Activated T-helper 1 cell treated with anti-CD3 and anti-CD28 coated beads, Interleukin-12 subunit alpha, Interleukin-12 subunit beta, Interleukin-2, Interleukin-4 antibody, amounts not matched to agents 30 ng/mL and 10 ng/mL and 1 ng/mL, durations not matched to agents 14 hours and 24 hours and 36 hours (primary cell): ENCODE measurements at places on chromosomes 13 and 19.

- H3K4me1 ChIP-seq = peaks cover 24% of the 10 kb centered on the region
- H3K27me3 ChIP-seq = no peaks in the 10 kb centered on the region
- DNase-seq = no peak
- no peak overlapping the region for H3K4me3 ChIP-seq
- no peak overlapping the region for H3K27ac ChIP-seq
These were observed 89.5 kb upstream of the RFC3 start for GRCh38 chr13:33728271-33729037.

GRCh38 chr19:8831832-8832131 is 322 bp downstream of the ZNF558 start:
- peak overlapping the region; percentile 83 for H3K27ac ChIP-seq
- H3K4me1 ChIP-seq = peaks cover 20% of the 10 kb centered on the region
- no peak for DNase-seq

DNA sequence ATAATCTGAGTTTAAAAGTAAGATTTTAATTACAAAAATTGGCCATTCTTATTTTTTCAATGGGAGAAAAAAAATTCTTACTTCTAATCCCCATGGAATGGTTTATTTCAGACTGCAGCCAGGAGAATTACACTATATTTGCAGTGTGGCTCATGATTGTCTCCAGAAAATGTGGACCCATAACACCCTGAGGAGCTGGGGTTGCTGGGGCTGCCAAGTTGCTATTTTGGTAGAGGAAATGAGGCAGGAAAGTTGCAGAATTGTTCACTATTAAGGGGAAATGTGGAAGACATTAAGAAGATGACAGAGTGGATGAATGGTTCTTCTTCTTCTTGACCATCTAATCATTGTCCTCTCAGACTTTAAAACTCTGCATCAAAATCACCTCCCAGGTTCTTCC is 4.6 kb upstream of the SCEL start:
- H3K27me3 ChIP-seq = peaks cover 5% of the 10 kb centered on the region
- no peak overlapping the region for H3K4me3 ChIP-seq
- H3K36me3 ChIP-seq = no peaks in the 10 kb centered on the region
- no peaks in the 10 kb centered on the region for H3K4me1 ChIP-seq

GRCh38 chr19:246551-246950 is 44.7 kb downstream of the PLPP2 start:
- peak; percentile 14 for DNase-seq
- H3K4me1 ChIP-seq = no peaks in the 10 kb centered on the region
- no peaks in the 10 kb centered on the region for H3K36me3 ChIP-seq
- no peak overlapping the region for H3K27ac ChIP-seq

- no peak overlapping the region for H3K4me3 ChIP-seq
- H3K4me1 ChIP-seq = peaks cover 24% of the 10 kb centered on the region
- no peaks in the 10 kb centered on the region for H3K27me3 ChIP-seq
These were observed 13.2 kb downstream of the JAK3 start for GRCh38 chr19:17834350-17835181.

DNA sequence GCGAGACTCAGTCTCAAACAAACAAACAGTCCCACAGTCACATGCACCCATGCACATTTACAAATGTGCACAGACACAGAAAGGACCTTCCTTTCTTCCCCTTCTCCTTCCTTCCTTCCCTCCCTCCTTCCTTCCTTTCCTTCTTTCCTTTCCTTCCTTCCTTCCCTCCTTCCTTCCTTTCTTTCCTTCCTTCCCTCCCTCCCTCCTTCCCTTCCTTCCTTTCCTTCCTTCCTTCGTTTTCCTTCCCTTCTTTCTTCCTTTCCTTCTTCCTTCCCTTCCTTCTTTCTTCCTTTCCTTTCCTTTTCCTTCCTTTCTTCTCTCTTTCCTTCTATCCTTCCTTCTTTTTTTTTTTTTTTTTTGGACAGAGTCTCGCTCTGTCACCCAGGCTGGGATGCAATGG is 16.2 kb upstream of the EBI3 start:
- H3K27me3 ChIP-seq = no peaks in the 10 kb centered on the region
- H3K4me1 ChIP-seq = peaks cover 6% of the 10 kb centered on the region
- no peak overlapping the region for H3K4me3 ChIP-seq
- no peak for DNase-seq
- no peak overlapping the region for H3K27ac ChIP-seq
- H3K36me3 ChIP-seq = no peaks in the 10 kb centered on the region

GRCh38 chr13:74098077-74098476 is 36.1 kb downstream of the KLF12 start:
- DNase-seq = no peak
- H3K27ac ChIP-seq = no peak overlapping the region
- H3K4me1 ChIP-seq = peaks cover 14% of the 10 kb centered on the region
- no peak overlapping the region for H3K4me3 ChIP-seq
- peaks cover 4% of the 10 kb centered on the region for H3K36me3 ChIP-seq
- H3K27me3 ChIP-seq = no peaks in the 10 kb centered on the region

DNA sequence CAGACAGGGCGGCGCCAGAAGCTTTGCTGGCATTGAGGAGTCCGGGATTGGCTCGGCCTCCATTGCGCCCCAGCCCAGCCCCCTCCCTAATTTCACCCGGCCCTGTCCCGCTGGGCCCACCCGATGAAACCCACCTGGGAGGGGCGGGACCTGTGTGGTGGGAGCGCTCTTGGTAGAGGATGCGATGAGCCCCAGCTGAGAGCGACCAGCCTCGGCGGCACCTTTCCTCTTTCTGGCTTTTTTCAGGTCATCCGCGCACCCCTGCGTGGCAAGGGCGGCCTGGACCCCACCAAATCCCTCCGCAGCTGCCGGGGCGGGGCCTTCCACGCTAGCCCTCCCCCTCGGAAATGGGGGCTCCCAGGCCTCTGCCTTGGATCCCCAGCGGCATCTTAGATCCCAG is at the start of gene ZGLP1:
Gene ZGLP1 (minus strand): TSS at position 393 of the 400 bp plus-strand sequence.
- no peak for DNase-seq
- no peaks in the 10 kb centered on the region for H3K36me3 ChIP-seq
- H3K4me1 ChIP-seq = peaks cover 8% of the 10 kb centered on the region
- no peak within 1 kb of the TSS for H3K4me3 ChIP-seq
- no peaks in the 10 kb centered on the region for H3K27me3 ChIP-seq

DNA sequence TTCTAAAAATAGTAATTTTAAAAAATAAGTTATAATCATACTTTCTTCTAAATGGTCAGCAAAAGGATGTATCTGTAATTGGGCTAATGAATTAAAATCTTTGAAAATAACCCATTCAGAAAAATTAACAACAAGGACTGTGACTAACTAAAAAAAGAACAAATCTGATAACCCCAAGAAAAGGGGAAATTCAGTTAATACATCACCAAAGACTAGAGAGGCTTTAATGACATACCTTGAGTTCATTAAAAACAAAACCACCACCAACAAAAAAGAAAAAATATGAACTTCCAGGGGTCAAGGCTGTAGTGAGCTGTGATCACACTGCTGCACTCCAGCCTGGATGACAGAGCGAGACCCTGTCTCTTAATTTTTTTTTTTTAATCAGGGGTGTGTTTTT is 121.8 kb downstream of the TBC1D4 start:
- H3K27ac ChIP-seq = no peak overlapping the region
- H3K27me3 ChIP-seq = no peaks in the 10 kb centered on the region
- no peak for DNase-seq
- no peaks in the 10 kb centered on the region for H3K36me3 ChIP-seq
- H3K4me1 ChIP-seq = peaks cover 39% of the 10 kb centered on the region

- no peak for DNase-seq
- H3K36me3 ChIP-seq = no peaks in the 10 kb centered on the region
- no peaks in the 10 kb centered on the region for H3K4me1 ChIP-seq
- no peak overlapping the region for H3K27ac ChIP-seq
- peaks cover 4% of the 10 kb centered on the region for H3K27me3 ChIP-seq
- H3K4me3 ChIP-seq = no peak overlapping the region
These were observed 203.0 kb downstream of the KLF5 start for GRCh38 chr13:73261739-73262216.

DNA sequence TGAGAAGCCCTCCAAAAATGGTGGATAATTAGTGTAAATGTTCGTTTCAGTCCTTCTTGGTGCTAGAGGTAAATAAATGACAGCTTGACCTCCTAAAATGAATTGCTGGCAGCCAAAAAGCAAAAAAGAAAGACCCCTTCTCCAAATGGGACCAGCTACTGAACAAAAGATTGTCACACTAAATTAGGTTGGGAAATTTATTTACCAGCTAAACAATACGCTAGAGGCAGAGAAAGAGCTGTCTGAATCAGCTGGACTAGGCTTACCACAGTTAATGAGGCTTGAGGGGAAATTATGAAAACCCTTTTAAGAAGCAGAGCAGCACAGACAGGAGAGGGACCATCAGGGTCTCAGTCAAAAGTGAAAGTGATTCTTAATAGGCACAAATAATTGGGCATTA is 498.9 kb downstream of the SUCLA2 start:
- H3K36me3 ChIP-seq = no peaks in the 10 kb centered on the region
- peaks cover 1% of the 10 kb centered on the region for H3K27me3 ChIP-seq
- H3K4me3 ChIP-seq = no peak overlapping the region
- DNase-seq = no peak
- H3K4me1 ChIP-seq = no peaks in the 10 kb centered on the region
- no peak overlapping the region for H3K27ac ChIP-seq

DNA sequence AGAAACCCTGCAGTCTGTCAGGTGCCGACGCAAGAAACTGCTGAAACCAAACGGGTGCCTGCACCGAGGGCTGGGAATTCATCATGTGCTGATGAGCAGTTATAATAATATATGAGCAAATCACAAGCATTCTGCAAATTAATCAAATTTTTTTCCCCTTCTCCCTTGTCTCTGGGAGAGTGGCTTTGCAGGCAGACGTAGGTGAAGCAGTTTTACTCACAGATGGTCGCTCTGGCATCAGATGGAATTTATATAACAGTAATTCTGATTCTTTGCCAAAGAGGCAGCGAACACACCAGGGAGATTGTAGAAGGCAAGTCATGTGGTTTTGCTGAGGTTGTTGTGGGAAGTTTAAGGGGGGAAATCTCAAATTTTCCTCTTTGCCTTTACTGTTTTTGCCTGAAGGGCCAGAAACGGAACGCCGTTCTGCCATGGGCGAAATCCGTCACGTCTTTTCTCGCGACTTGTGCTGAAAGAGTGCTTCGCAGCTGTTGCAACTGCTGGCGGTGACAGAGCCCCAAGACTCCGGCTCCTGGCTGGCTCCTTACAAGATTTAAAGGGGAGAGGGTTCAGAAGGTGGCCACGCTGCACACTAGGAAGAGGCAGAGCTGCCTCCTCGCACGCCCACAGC is 320.1 kb downstream of the ZNF536 start:
- no peak for DNase-seq
- H3K4me1 ChIP-seq = peaks cover 18% of the 10 kb centered on the region
- no peaks in the 10 kb centered on the region for H3K36me3 ChIP-seq
- peaks cover 31% of the 10 kb centered on the region for H3K27me3 ChIP-seq
- H3K4me3 ChIP-seq = no peak overlapping the region
- no peak overlapping the region for H3K27ac ChIP-seq

GRCh38 chr19:46844067-46844489 is 6.6 kb downstream of the AP2S1 start:
- H3K36me3 ChIP-seq = peaks cover 22% of the 10 kb centered on the region
- no peak overlapping the region for H3K4me3 ChIP-seq
- H3K27ac ChIP-seq = no peak overlapping the region
- H3K4me1 ChIP-seq = peaks cover 7% of the 10 kb centered on the region
- H3K27me3 ChIP-seq = no peaks in the 10 kb centered on the region

DNA sequence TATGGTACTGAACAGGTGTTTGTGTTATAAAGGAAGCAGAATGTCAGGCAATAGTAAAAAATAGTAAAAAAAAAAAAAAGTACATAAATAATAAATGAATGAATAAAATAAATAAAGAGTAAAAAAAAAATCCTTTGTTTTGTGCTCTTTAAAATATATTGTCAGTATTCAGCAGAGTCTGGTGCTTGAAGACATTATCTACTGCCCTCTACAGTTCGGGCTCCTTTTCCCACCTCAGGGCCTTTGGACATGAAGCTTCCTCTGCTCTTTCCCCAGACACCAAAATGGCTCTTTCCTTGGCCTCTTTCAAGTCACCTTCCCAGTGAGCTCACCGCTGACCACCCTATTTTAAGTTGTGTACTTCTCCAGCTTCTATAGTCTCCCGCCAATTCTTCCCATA is 137.5 kb downstream of the TNFRSF19 start:
- H3K36me3 ChIP-seq = no peaks in the 10 kb centered on the region
- no peak for DNase-seq
- peaks cover 7% of the 10 kb centered on the region for H3K27me3 ChIP-seq
- no peak overlapping the region for H3K4me3 ChIP-seq
- H3K4me1 ChIP-seq = no peaks in the 10 kb centered on the region

GRCh38 chr19:46530636-46531035 is 35.0 kb upstream of the PNMA8B start:
- H3K27ac ChIP-seq = no peak overlapping the region
- peaks cover 2% of the 10 kb centered on the region for H3K36me3 ChIP-seq
- no peak for DNase-seq
- peaks cover 2% of the 10 kb centered on the region for H3K27me3 ChIP-seq
- H3K4me1 ChIP-seq = peaks cover 15% of the 10 kb centered on the region

GRCh38 chr13:100898431-100898830 is 223.8 kb upstream of the TMTC4 start:
- no peaks in the 10 kb centered on the region for H3K4me1 ChIP-seq
- no peak overlapping the region for H3K27ac ChIP-seq
- H3K36me3 ChIP-seq = no peaks in the 10 kb centered on the region
- no peak for DNase-seq

DNA sequence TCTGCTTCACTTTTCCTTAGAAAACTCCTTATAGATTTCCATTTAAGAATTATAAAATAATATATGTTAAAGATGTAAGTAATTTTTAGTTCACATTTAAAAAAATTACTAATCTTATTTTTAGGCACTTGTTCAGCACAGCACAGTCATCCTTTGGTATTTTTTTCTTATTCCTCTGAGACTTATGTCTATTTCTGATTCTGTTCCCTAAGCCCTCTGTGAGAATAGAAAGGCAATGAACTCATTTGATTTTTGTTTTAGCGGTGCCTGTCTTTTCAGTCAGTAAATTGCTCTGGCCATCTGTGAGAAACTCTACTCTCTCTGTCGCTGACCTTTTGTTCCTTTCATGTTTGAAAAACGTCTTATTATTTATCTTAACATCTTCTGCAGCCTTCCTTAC is 168.1 kb downstream of the PCDH17 start:
- DNase-seq = no peak
- no peaks in the 10 kb centered on the region for H3K4me1 ChIP-seq
- H3K27ac ChIP-seq = no peak overlapping the region
- no peaks in the 10 kb centered on the region for H3K36me3 ChIP-seq
- no peak overlapping the region for H3K4me3 ChIP-seq

GRCh38 chr13:21079221-21079620 is 17.8 kb upstream of the LATS2 start:
- H3K27me3 ChIP-seq = peaks cover 9% of the 10 kb centered on the region
- H3K36me3 ChIP-seq = peaks cover 1% of the 10 kb centered on the region
- no peak for DNase-seq
- peaks cover 12% of the 10 kb centered on the region for H3K4me1 ChIP-seq

- H3K27ac ChIP-seq = no peak overlapping the region
- no peaks in the 10 kb centered on the region for H3K4me1 ChIP-seq
- peaks cover 2% of the 10 kb centered on the region for H3K36me3 ChIP-seq
- no peaks in the 10 kb centered on the region for H3K27me3 ChIP-seq
- DNase-seq = peak; percentile 19
These were observed 7.5 kb downstream of the ZNF610 start for GRCh38 chr19:52343548-52343947.

GRCh38 chr19:29266001-29266400 is 53.0 kb upstream of the UQCRFS1 start:
- no peak overlapping the region for H3K4me3 ChIP-seq
- no peaks in the 10 kb centered on the region for H3K36me3 ChIP-seq
- no peak overlapping the region for H3K27ac ChIP-seq
- no peak for DNase-seq
- peaks cover 18% of the 10 kb centered on the region for H3K27me3 ChIP-seq

- no peak for DNase-seq
- H3K4me3 ChIP-seq = no peak overlapping the region
- no peaks in the 10 kb centered on the region for H3K4me1 ChIP-seq
- H3K36me3 ChIP-seq = no peaks in the 10 kb centered on the region
- H3K27me3 ChIP-seq = peaks cover 5% of the 10 kb centered on the region
These were observed 263.0 kb downstream of the DCT start for GRCh38 chr13:94216476-94216875.
